ENCODE measurements at places on chromosomes 2 and 18.

DNA sequence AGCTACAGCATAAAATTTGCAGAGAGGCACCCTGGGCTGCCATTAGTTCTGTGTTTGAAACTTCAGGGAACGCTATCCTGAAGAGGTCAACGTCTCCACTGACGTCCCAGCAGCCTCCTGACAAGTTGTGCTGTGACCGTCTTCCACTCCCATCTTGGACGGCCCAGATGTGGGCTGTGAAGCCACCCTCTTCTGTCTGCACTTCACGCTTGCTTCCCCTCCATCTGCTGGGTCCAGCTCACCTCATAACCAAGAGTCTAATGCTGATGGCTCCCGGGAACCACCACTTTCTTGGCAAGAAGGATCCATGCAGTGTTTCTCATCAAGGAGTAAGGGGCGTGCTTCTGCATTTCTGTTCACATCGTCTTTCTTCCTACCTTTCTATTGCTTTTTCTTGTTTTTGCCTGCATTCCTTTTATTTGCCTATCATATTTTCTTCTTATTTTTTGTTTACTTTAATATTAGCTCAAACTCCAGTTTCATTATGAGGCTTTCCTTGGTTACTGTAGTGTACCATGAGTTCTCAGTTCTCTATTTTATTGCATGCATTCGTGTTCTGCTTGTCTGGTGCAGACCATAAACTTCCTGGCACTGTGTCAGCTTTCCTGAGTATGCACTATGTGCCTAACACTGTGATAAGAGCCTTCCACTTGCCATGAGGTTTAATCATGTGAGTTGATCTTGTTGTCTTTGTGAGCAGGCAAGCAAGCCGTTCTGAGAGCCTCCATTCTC is 631.8 kb upstream of the RAB6C start:
- no peak for DNase-seq

DNA sequence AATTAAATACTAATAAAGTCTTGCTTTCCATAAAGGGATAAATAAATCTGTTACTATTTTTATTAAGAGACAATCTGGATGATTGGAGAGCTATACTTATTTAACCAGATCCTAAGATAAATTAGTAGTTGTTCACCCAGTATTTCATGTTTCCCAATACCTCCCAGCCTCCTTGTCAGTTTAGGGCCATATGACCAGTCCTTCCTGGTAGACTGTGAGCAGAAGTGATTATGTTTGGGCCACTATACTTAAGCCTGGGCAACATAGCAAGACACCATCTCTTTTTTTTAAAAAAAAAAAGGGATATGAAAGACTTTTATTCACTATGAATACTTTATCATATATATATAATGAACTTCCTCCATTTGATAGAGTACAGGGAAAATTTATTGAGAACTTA is 48.8 kb upstream of the PPM1B start:
- DNase-seq = no peak

DNA sequence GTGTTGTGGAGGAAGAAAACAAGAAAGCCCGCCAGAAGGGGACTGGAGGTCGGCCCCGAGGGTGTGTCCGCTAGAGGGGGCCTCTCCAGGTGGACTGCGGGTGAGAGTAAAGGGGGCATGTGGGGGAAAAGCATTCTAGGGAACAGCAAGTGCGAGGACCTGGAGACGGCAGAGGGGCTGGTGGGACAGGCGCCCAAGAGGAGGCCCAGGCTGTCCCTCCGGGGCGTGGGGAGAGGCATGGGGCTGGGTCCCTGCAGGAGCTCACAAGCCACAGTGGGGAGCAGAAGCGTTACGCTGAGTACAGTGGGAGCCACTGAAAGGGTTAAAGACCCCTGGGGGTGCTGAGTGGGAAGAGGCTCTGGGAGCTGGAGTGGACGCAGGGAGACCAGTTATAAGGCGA is 1.6 kb upstream of the KLF11 start:
- no peak for DNase-seq

- no peak for DNase-seq
Observed at GRCh38 chr2:98123286-98123685, 36.3 kb downstream of the VWA3B start.

GRCh38 chr2:12858786-12859185 is 142.1 kb downstream of the TRIB2 start:
- DNase-seq = no peak

DNA sequence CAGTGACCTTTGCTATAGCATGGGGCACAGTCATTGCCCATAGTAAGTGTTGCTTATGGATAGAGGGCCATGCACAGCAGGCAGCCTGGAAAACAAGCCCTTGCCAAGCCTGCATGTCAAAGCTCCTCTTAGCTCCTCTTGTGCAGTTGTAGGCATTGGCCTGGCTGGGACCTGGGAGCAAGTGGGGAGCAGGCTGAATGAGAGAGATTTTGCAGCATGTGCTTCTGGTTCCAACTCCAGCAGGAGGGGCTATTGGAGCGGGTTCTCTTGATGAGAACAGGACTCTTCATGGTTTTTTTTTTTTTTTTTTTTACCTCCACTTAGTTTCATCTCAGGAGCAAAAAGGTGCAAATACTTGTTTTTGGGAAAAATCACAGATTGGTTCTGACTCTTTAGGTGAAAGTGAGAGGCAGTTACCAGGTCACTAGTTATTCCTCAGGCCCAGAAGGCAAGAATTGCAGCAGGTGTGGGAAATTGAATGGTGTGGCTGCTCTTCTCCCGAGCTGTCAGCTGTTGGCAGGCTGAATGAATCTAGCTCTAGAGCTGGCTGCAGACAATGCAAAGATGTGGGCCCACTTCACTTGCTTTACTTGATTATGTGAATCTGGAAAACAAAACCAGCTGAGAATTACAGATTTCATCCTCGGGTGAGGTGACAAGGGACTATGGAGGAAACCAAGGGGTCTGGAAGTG is 95.9 kb downstream of the MAP4K4 start:
- DNase-seq = no peak

DNA sequence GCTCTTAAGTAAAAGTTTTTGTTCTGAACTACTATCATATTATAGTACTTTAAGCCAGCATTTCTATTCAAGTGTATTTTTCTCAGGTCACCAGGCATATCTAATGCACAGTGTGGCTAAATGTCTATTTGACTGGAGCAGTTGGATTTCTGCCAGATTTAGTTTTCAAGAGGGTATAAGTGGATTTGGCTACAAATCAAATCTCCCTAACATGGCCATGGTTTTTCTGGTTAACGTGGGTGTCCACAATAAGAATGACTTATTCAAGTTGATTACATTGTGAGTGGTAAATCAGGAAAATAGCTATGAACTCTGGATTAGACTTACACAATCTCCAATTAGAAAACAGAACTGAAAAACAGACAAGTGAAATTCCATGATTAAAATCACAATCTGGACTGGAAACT is 5.7 kb upstream of the CHN1 start:
- DNase-seq = no peak

GRCh38 chr2:23367760-23368159 is 17.2 kb upstream of the KLHL29 start:
- DNase-seq = no peak

- no peak for DNase-seq
Observed at GRCh38 chr2:202494300-202495229, 118.4 kb downstream of the BMPR2 start.

- DNase-seq = no peak
Observed at GRCh38 chr18:55605733-55606338, 17.8 kb upstream of the TCF4 start.

GRCh38 chr18:63736876-63737275 is 34.1 kb downstream of the SERPINB11 start:
- DNase-seq = peak; percentile 80

DNA sequence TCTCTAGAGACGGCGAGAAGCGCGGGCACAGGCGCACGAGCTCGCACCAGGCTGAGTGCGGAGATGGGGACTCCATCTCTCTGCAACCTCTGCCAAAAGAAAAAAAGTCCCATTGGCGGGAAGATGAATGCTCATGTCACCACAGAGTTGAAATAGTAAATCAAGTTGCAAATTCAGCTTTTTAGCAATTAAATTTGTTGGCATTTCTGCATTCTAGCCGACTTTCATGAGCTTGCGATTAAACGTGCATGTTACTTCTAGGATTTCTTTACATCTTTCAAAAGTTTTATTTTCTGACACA is 588 bp downstream of the CHAC2 start:
- DNase-seq = no peak

GRCh38 chr2:230503798-230504197 is 87.8 kb downstream of the SP100 start:
- DNase-seq = no peak

DNA sequence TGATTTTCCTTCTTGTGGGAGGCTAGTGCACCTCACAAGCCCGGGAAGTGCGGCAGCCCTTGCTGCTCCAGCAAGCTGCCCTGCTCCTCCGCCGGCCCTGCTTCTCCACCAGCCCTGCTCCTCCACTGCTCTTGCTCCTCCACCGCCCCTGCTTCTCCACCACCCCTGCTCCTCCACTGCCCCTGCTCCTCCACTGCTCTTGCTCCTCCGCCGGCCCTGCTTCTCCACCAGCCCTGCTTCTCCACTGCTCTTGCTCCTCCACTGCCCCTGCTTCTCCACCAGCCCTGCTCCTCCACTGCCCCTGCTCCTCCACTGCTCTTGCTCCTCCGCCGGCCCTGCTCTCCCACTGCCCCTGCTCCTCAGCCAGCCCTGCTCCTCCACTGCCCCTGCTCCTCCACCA is 95.6 kb downstream of the NDUFA10 start:
- no peak for DNase-seq

DNA sequence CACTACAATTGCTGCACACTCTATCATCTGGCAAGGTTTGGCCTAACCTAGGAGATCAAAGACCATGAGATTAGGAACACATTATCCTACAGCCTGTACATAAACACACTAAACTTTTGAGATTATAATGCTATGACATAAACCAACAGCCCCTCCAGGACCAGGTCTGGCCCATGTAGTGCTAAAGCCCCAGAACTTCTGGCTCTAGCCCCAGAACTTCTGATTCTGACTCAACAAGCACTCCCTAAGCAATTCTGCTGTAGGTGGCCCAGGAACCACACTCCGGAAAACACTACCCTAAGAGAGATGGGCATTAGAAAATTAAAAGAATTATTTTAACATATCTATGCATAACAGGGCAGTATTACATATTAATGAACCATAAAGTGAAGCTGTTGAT is 369.5 kb upstream of the LYPD1 start:
- DNase-seq = no peak

GRCh38 chr18:67545681-67546080 is 29.2 kb upstream of the DSEL start:
- DNase-seq = no peak

DNA sequence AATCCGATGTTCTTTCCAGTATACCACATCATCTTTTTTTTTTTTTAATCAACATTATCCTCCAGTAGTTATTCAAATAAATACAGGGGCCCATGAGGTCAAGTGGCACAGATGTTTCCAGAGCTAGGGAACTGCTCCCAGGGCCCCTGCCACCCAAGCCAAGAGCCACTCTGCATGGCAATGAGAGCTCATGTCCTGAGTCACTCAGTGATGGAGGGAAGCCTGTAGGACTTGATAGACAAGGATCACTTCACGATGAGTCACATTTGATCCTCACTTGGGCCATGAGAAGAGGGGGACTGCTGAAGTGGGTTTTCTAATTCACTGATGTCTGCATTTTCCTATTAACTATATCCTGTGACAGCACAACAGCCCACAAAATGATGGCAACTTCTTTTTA is 127.0 kb upstream of the PKDCC start:
- peak; percentile 19 for DNase-seq

DNA sequence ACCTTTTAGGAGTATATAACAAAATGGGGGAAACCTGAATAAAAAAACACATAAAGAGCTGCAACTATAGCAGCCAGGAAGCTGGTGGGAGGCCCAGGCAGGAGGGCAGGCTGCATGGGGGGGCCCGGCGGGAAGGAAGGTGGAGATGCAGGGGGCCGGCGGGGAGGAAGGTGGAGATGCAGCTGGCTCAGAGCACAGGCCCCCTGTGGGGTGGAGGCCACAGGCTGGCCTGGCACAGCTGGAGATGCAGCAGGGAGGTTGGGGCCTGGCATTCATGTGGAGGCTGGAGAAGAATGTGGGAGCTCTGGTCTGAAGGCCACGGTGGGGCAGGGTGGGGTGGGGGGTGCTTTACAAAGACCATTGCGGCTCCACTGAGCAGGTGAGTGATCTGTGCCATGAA is 31.4 kb downstream of the FAM228A start:
- no peak for DNase-seq

DNA sequence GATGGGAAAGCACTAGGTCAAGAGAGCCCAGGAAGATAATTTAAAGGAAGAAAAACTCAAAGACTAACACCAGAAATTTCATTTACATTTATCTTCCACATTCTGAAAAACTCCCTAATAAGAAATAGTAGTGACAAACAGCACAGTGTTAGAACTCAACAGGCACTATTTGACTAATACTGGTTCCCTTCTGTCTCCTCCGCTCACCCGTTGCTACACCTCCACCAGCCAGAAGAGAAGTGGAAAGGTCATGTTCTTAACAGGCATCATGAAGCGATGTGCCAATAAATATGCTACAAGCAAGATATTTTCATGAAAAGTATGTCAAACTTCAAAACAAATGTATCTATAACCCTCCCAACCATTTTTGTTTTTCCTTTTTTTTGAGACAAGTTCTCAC is 5.7 kb downstream of the ROCK1 start:
- no peak for DNase-seq

DNA sequence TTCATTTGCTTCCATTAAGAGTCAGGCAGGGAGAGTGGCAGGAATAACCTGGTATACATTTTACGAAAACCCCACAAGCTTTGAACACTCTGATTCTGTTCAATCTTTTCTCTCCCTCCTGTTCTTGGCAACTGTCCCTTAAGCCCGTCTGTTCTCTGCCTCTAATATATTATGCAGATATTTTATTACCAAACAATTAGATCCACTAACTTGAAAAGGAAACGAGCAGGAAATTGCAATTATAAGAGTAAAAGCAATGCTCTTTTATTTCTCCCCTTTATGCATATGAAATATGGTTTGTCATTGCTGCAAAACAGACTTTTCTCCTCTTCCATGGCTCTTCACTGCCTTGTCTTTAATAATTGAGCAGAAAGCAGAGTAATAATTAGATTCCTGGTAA is 149.1 kb upstream of the CELF4 start:
- no peak for DNase-seq

- DNase-seq = no peak
Observed at GRCh38 chr2:83859553-83859952, 599.5 kb downstream of the SUCLG1 start.

DNA sequence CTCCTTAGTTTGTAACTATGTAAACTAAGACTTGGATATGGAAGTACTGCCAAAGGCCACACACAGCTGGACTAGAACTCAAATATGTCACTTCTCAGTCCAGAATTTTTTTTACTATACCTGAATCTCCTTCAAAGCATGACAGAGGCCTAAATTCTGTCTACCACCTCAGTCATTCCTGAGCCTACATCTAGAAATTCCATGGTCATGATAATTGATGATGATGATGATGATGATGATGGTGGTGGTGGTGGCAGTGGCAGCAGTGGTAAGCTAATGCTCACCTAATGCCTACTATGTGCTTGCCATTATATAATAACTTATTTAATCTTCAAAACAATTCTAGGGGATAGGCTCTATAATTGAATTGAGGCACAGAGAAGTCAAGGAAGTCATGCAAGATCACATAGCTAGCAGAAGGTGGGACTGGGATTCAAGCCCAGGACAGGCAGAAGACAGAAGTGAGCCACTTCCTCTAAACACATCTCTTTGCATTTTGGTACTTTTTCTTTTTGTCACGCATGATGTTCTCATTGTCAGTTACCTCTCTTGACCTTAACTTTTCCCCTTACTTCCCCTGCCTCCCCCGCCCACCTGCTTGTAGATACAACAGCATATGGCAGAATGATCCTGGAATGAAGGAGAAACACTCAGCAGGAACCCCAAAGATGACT is 539.3 kb downstream of the TNS1 start:
- no peak for DNase-seq

Measured in RCC 7860 (cell line).